ENCODE measurements at places on chromosomes 3 and 15.

GRCh38 chr15:56034514-56034913 lies 41.1 kb upstream of the NEDD4 start:
- no peak for DNase-seq

- no peak for DNase-seq
These were observed 120.0 kb upstream of the GADL1 start for GRCh38 chr3:31014317-31015040.

DNA sequence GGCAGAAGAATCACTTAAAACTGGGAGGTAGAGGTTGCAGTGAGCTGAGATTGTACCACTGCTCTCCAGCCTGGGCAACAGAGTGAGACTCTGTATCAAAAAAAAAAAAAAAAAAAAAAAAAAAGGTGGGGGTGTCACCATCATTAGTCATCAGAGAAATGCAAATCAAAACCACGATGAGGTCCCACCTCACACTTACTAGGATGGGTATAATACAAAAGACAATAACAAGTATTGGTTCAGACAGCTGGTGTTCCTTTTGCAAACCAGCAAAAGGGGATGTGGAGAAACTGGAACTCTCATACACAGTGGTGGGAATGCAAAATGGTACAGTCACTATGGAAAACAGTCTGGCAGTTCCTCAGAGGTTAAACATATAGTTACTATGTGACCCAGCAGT lies 78.7 kb upstream of the TSC22D2 start:
- no peak for DNase-seq

GRCh38 chr15:44033894-44034293 lies 161.2 kb downstream of the FRMD5 start:
- no peak for DNase-seq

- no peak for DNase-seq
These were observed 3.2 kb downstream of the AKAP13 start for GRCh38 chr15:85383470-85384148.

DNA sequence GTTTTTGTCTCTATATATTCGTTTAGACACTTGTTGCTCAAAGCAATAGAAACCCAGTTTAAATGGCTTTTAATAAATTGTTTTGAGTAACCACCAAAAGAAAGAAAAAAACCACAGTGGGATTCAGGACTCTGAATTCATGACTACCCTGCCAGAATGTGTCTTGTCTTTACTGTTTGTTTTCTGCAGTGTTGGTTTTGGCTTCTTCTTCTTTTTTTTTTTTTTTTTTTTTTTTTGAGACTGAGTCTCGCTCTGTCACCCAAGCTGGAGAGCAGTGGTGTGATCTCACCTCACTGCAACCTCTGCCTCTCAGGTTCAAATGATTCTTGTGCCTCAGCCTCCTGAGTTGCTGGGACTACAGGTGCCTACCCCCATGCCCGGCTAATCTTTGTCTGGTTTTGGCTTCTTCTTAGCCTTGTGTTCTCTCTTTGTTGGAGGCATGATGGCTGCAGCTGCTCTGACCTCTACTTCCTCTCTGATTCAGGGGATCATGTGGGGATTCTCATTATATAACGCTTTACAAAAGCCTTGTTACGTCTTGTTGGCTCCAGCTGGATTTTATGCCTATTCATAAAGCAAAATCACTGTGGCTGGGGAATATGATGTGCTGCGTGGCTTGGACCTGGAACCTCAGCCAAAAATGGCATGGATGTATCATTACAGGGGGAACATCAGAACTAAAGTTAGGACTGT lies 54.0 kb downstream of the PLS1 start:
- no peak for DNase-seq

DNA sequence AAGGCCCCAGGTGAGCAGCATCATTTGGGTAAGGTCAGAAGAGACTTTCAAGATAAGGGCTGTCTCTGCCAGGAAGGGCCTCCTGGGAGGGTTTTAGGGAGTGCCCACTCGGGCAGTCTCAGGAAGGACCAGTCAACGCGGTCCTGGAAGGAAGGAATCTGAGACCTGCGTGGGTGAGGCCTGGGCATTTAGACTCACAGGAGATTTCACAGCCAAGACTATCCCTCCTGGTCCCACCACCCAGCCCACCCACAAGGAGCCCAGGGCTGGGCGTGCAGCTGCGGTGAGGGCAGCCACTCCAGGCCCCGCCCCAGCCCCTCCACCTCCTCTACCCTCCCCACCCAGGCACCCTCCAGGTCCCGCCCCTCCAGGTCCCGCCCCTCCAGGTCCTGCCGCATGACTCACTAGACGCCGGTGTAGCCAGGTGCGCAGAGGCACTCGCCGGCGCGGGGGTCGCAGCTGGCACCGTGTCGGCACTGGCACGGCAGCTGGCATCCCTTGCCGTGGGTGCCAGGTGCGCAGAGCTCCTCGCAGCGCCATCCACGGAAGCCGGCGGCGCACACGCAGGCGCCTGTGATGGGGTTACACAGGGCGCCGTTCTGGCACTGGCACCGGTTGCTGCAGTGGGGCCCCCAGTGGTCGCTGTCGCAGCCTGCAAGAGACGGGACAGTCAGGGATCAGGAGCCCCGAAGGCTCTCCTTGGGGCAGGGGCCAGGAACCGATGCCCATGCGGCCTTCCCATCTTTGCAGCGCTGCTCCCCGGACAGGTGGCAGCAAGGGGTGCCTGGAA lies 112.7 kb downstream of the RAB11A start:
- DNase-seq: peak; percentile 69

- peak; percentile 55 for DNase-seq
These were observed 9.7 kb downstream of the PLA2G4D start for GRCh38 chr15:42084465-42085235.

- DNase-seq: no peak
These were observed 649.7 kb upstream of the CBLB start for GRCh38 chr3:106518516-106518915.

GRCh38 chr3:101104321-101104720 lies 111.1 kb upstream of the ABI3BP start:
- no peak for DNase-seq

DNA sequence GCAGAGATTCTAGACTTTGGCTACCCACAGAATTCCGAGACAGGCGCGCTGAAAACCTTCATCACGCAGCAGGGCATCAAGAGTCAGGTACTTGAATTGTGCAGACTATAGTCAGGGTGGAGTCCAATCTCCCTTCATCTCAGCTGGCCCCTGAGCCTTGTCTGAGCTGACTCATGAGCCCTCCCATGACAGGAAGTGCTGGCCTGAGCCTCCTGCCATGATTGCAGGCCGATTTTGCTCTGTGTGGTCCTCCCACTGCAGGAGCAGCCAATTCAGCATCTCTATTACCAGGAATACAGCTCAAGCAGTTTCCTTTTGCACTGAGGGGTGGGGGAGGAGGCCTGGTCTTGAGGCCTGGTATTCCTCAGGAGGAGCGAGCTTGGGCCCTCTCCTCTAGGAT lies 5.5 kb downstream of the AP2M1 start:
- DNase-seq: no peak
